ENCODE measurements at places on chromosomes 1 and 21.

GRCh38 chr21:22711636-22712035 lies 1713.4 kb downstream of the NCAM2 start:
- no peak for DNase-seq

- DNase-seq = no peak
These were observed 61.6 kb downstream of the HS2ST1 start for GRCh38 chr1:86975993-86976550.

DNA sequence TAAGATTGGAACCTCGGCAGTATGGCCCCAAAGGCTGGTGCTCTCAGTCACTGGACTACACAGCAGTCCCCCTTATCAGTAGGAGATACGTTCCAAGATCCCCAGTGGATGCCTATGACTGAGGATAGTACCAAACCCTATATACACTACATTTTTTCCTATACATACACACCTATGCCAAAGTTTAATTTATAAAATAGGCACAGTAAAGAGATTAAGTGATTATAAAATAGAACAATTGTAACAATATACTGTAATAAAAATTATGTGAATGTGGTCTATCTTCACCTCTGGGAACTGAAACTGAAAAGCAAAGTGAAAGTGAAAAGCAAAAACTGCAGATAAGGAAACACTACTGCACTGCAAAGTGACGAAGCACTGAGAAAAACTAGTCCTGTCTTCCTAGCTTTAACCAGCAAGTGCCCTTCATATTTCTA lies 96.8 kb downstream of the INTS7 start:
- DNase-seq = no peak

- DNase-seq = no peak
These were observed 11.4 kb downstream of the GGPS1 start for GRCh38 chr1:235339746-235340145.

GRCh38 chr1:50853325-50853724 lies 106.7 kb downstream of the FAF1 start:
- no peak for DNase-seq

- no peak for DNase-seq
These were observed 126.1 kb downstream of the PLD5 start for GRCh38 chr1:242398351-242398750.

- no peak for DNase-seq
These were observed 70.3 kb downstream of the OLFML2B start for GRCh38 chr1:161953256-161953920.

DNA sequence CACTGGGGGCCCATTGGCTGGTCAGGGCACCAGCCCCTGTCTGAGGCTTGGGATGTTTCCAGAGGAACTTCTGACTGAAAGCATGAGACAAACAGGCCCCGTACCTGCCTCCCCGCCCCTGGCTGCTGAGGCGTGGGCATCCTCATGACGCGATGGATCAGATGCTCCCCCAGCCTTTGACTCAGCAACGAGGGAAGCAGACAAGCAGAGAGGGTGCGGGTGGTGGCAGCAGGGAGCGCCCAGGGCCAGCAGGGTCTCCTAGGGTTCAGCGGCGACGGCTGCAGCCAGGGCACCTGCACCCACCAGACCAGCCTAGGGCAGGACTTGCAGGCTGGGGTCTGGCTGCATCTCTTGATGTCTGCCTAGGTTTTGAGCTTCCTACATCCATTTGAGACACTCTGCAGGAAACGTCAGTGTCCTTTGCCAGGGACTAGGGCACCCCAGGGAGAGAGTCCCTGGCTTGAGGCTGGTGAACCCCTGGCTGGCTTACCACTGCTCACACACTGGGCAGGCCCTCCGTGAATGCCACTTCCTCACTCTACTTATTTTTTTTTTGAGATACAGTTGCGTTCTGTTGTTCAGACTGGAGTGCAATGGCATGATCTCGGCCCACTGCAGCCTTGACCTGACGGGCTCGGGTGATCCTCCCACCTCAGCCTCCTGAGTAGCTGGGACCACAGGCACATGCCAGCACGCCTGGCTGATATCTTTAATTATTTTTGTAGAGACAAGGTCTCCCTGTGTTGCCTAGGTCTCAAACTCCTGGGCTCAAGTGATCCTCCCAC lies 63.3 kb downstream of the DHRS3 start:
- no peak for DNase-seq

GRCh38 chr1:244651956-244652622 lies 837 bp upstream of the DESI2 start:
- no peak for DNase-seq

- no peak for DNase-seq
These were observed 190.8 kb downstream of the PDE4B start for GRCh38 chr1:65983500-65983899.

DNA sequence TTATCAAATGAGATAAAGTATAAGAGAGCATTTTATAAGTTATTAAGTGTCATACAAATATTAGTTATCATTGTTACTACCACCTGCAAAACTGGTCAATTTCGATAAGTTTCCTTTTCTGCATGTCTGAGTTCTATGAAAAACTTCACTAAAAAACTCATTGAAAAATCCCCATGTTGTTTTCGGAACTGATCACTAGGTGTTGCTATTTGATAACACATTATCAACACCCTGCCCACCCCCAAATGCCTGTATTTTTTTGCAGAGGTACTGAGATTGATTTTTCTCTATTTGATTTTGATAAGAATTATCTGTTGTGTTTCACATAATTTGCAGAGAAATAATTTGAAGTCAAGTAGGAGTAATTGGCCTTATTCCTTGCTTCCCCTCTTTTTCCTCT lies 22.1 kb upstream of the DISP1 start:
- peak; percentile 45 for DNase-seq

DNA sequence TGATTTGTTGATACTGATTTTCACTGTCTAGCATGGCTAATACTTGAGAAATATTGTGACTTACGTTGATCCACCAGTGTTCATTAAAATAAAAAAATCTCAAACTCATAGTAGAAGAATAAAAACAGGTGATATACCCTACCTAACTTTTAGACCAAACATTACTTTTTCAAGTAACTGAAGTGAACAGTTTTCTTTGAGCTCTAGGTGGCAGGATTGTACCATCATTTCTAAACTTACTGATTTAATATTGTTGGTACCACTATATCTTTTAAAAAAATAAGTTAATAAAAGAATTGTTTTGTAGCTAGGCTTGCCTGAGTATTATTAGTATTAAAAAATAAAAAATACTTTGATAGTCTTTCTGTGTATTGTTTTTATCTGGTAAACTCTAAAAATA lies 21.5 kb downstream of the CDC73 start:
- no peak for DNase-seq

- no peak for DNase-seq
These were observed 168.0 kb downstream of the CLEC20A start for GRCh38 chr1:178328728-178329127.

- no peak for DNase-seq
These were observed 21.8 kb downstream of the PROX1 start for GRCh38 chr1:214009423-214010196.

DNA sequence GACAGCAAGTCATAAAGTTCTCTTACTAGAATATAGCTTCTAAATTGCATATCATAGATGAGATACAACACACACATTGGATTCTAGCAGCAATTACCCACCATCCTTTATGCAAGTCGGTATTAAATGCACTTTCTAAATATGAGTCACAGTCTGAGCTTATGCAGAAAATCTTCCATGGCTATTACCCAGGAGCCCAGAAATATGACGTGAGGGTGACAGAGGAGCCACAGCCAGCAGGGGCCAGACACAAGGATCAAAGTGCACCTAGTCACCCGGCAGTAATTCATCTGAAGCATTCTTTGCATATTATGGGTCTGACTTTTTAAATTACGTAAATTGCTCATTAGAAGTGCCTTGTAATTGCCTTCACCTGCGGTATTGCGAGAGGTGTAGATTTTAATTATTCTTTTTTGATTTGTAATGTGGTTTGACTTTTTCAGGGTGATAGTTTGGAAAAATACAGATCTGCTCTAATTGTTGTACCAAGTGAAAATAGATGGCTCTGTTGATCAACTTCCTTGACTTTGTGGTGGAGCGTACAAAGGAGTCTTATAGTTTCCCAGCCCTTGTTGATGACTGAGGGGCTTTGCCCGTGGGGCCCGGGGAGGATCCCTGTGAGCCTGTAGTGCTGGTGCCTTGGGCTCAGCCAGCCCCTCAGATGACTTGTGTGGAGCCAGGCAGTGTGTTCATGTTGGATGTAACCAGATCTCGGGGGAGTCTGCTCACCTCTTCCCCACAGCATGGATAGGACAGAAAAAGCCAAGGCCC lies 470.0 kb upstream of the VAMP3 start:
- DNase-seq = no peak

DNA sequence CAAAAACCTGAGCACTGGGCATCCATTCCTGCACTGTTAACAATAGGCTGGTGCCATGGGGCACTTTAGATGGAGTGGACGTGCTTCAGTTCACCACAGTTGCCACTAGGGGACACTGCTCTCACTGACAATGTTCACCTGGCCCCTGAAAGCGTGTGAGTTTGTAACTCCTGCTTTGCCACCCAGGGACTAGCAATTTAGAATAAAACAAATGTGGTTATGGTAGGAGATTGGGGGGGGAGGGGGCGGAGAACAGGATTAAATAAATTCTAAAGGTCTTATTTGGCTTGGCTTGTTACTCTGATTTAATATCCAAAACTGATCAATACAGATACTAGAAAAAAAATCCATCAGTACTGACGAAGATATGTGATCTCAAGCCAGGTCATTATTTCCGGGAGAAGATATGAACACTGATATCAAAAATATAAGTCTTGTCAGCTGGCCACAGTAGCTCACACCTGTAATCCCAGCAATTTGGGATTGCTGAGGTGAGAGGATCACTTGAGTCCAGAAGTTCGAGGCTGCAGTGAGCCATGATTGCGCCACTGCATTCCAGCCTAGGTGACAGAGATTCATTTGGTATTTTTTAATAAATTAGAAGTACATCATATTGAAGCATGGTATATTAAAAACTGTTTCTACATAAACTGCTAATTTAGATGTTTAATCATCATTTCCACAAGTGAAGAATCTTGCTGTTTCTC lies 23.2 kb downstream of the INTS7 start:
- peak; percentile 85 for DNase-seq

DNA sequence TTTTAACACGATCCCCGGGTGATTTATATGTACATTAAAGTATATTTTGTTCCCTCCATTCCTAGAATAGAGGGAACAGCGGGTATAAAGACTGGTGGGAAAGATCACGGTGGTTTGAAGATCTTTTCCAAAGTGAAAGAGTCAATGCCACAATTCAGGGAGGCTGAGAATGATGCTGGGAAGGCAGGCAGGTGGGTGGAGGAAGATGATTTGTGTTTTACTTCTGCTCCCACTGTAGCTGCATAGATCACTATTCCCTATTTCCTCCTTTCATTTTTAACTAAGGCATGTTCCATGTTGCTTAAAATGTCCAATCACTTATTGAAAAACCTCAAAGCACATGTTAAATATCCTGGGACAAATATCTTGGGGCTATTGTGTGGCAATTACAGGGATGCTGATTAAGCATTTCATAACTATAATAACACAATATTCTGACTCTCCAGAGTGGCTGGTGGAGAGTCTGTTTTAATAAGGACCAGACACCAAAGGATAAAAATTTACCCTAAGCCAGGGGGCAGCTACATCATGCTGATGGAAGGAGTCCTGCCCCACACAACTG lies 8.4 kb upstream of the LYST start:
- DNase-seq = no peak

DNA sequence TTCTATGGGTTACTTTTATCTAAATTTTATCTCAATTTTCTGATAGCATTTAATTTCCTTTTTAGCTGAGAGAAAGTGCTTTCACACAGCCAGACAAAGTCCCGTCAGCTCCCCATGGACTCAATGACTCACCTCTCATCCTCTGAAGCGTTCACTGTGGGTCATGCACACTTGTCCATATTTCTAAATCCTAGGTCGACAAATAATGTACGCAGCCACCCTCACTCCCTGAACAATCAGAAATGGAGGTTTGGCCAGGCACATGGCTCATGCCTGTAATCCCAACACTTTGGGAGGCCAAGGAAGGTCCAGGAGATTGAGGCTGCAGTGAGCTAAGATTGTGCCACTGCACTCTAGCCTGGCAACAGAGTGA lies 42.4 kb upstream of the COA6 start:
- no peak for DNase-seq

GRCh38 chr1:167720965-167721616 lies 691 bp upstream of the MPZL1 start:
- DNase-seq = no peak

GRCh38 chr1:183685112-183685713 lies 32.1 kb upstream of the APOBEC4 start:
- DNase-seq = peak; percentile 78

- peak; percentile 97 for DNase-seq
These were observed 53.8 kb downstream of the IER5 start for GRCh38 chr1:181142096-181142958.

DNA sequence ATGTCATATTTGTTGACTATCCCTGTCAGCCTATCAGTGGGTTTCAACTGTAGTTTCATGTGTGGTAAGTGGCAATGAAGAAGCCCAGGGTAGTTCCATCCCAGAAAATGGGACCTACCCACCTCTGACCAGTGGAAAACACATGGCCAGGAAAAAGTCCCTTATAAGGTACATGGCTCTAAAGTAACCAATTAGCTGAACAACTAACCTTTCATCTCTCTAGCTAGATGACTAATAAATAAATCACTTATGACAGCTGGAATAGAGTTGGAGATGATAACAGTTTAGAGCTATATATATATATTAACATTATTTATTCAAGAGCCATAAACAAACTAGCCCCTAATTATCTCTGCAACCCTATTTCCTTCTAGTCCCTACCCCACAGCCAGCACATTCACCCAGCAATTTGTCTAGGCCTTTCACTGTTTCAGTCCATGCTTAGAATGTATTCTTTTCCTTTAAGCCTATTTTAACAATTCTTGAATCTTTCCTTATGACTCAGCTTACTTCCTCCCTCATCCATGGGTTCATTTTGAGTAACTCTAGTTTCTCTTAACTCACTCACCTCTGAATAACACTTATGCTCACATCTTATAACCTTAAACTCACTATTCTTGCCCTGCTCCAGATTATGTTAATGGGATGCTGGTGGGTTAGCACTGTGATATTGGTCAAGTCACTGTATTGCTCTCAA lies 83.7 kb downstream of the TNFSF18 start:
- DNase-seq = no peak

GRCh38 chr21:15001113-15001512 lies 63.7 kb downstream of the NRIP1 start:
- DNase-seq = no peak

DNA sequence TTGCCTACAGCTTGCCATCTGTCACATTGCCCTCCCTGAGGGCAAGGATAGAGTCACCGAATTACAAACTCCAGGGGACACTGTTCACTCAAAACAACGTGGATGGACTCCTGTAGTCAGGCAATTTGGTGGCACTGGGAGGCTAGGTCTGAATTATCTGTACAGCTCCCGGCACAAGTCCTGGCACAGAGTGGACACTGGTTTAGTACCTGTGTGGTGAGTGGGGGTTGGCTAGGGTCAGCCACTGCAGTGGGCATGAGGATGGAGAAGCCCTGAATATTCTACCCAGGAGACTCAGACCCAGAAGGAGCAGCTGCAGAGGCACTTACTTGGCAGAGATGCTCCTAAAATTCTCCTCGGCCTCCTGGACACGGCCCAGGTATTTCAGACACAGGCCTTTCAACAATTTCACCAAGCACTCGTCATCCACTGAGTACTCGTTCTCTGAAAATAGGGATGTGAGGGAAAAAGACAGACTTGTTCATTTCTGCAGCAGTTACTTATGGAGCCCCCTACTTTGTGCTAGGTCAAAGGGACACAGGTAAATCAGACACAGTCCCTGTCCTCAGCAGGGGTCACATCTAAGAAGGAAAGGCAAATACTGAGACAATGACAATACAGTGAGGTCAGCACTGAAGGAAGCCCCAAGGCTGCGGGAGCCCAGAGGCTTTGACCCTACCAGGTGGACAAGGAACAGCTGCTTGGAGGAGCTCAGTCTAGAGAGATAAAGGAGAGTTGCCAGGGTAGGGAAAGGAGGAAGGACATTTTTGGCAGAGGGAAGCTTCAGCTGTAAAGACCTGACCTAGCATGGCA lies 40.5 kb downstream of the TTC39A start:
- DNase-seq = no peak

Measured in HEK293T (cell line).